ENCODE measurements at places on chromosomes 1 and 21.

DNA sequence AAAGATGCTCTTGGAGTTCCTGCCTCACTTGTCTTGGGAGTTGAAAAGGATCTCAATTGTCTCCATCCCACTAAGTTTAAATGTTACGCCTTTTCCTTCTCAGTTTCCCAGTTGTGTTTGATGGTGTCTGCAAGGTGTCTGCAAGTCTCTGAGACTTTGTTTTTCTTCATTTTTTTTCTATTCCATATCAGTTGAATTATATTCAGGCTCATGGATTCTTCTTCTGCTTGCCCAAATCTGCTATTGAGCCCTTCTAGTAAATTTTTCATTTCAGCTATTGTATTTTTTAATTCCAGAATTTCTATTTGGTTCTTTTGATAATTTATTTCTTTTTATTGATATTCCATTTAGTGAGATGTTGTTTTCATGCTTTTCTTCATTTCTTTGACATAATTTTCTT lies 47.4 kb upstream of the TSHB start:
- no peak for DNase-seq

- no peak for DNase-seq
Measured at GRCh38 chr21:27825035-27825434, 858.1 kb upstream of the ADAMTS5 start.

DNA sequence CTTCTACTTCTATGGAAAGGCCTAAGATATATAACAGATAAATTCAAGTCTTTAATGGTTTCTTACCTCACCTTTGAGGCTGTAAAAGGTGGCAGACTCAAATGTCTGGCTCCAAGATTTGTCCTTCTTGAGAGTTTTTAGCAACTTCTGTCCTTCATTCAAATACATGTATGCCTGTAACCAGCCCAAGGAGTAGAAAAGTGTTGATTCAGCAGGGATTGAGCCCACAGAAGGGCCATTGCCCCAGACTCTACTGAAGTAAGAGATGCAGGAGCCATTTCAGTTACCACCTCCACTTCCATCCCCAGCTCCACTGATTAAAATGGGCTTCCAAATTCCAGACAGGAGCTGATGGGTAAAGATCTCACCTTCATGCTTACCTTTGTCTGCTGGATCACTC lies 80.0 kb downstream of the ADCY10 start:
- DNase-seq, result no peak

DNA sequence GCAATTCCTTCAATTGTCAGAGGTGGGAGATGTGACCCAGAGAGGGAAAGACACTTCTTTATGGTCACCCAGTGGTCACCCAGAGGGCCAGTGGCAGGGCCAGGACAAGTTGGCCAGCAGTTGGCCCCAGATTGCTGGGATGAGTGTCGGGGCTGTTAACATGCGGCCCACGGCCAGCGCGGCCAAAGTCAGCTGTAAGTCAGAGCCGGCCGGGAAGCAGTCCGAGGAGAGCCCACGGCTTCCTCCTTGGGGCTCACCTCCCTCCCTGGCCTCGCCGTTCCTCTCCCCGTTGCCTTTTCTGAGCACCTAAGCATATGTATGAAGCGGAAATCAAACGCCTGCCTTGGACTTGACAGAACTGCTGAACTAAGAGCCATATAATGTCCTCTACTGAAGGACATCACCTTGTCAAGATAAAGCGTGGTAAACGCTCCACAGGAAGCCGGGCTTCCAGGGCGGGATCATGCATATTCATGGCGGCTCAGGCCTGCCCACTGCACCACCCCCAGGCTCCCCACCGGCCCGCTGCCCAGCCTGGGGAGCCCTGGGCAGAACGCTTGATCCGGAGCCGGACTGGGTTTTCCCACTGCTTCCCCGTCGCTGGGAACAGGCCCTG lies 245.4 kb upstream of the POU3F1 start:
- DNase-seq, result no peak

DNA sequence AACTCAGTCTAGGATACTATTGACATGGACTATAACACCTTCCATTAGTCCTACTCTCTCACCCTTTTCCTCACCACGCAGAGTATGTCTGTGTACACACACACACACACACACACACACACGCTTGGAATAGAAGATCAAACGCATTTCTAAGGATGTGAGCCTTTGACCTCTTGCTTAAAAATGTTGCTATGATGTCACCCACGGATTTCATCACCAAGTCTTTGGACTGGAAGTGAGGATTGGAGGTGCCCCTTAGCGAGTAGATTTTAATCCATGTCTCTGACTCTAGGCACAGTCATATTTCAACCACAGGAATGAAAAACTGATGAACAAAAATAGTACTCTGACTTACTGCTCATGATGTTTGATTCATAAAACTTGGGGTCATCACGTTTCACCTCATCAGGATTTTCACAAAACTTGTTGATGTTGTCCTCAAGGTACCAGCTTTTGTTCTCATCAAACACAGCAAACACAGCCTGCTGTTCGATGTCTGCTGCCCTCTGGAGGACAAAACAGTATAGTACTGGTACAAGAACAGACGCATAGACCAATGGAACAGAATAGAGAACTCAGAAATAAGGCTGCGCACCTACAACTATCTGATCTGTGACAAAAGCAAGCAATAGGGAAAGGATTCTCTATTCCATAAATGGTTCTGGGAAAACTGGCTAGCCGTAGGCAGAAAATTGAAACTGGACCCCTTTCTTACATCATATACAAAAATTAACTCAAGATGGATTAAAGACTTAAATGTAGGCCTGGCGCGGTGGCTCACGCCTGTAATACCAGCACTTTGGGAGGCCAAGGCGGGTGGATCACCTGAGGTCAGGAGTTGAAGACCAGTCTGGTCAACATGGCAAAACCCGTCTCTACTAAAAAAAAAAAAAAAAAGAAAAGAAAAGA lies 39.9 kb downstream of the F5 start:
- no peak for DNase-seq

DNA sequence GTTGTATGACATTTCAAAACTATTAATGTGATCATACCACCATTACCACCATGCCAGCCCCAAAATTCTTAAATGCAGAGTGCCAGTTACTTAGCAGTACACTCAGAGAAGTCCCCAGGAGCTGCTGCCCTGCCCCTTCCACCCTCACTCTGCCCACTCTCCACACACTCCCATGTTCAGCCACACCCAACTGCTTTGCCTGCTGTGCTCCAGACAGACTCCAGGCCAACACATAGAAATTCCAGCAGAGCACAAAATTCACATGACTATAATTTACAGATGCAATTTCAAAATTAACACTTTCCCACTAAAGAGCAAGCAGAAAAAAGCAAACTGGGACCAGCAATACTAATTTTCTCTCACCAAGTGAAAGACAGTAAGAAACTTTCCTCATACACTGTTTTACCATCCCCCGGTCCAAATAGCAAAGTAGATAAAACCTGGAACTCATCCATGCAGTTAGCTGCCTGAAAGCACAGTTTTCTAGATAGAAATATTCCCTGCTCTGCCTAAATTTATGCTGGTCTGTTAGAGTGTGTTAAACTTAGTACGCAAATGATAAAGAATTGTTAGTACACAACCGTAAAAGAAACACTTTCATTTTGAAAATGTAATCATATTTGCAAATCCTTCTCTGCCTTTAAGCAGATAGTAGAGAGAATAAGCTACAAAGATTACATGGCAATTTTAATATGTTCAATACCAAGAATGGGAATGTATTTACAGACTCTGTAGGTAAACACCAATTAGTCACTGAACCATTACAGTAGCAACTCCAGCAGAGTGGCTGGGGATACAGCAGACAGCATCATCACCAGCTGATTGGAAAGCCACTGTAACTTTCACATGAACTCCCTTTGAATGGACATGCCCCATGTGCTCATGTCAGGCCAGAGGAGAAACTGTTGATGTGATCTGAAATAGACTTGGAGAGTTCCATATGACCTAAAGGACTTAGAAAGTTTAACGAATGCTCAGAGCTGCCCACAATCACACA lies 176.5 kb downstream of the VAV3 start:
- DNase-seq, result no peak

GRCh38 chr1:24285231-24285630 lies 33.9 kb upstream of the GRHL3 start:
- no peak for DNase-seq

DNA sequence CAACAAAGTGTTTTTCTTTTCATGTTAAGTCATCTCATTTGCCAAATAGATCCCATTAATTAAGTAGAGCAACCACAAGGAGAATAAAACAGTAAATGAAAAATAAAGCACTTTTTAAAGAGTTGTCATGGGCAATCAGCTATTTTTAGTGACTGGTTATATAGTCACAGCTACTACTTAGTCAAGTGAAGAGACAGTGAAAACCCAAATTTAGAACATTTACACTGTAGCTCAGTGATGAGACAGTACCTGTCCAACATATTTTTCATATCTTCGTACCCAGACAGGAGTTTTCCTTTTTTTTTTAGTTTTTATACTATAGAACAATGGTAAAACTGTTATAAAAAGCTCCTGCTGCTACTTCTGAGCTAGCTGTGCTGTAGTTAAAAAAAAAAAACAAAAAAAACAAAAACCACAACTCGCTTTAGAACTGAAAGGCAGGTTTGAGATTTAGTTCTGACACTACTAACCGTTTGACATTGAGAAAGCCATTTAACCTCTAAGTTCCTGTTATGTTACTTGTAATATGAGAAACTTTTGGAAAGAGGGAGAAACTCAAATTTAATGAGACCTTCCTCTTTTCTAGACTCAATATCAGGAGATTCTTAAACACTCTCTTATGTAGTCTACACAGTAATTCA lies 777.5 kb downstream of the ADGRL2 start:
- no peak for DNase-seq

GRCh38 chr1:219416598-219417238 lies 196.2 kb downstream of the ZC3H11B start:
- DNase-seq, result peak; percentile 5

GRCh38 chr1:193763266-193763665 lies 576.9 kb upstream of the B3GALT2 start:
- no peak for DNase-seq

- no peak for DNase-seq
Measured at GRCh38 chr1:160451859-160452232, 51.5 kb downstream of the VANGL2 start.

DNA sequence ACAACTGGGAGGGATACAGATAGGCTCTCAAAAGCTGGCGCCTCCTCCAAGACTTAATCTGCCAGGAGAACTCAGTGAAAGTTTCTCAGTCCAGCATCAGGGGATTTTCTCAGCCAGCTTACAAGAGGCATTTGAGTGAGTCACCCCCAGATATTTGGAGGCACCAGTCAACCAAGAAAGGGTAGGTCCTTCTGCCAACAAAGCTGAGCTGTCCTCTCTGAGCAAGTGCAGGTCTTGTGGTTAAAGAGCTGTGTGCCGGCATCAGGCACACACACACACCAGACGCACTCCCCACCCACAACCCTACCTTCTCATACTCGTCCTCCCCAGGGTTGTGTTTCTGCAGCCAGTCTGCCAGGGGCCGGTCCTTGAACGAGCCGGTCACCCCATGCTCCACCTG lies 27.0 kb upstream of the PPP1R15B start:
- DNase-seq, result no peak

DNA sequence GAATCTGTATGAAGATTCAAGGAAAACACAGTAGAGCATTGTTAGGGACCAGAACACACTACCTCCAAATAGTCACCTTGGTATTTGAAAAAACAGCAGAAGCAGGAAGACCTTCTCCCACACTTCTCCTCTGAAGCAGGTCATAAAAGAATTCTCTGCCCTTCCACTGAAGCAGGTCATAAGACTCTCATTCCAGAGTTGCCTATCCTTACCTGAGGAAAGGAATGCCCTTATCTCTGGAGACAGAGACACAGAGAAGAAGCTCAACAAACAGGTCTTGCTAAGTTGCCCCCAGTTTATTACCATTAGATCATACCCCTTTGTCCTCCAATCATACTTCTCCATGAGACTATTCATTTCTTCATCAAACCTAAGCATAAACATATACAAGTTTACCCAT lies 225.8 kb upstream of the TNR start:
- DNase-seq, result no peak

- no peak for DNase-seq
Measured at GRCh38 chr1:115377411-115377810, 39.4 kb upstream of the NGF start.

DNA sequence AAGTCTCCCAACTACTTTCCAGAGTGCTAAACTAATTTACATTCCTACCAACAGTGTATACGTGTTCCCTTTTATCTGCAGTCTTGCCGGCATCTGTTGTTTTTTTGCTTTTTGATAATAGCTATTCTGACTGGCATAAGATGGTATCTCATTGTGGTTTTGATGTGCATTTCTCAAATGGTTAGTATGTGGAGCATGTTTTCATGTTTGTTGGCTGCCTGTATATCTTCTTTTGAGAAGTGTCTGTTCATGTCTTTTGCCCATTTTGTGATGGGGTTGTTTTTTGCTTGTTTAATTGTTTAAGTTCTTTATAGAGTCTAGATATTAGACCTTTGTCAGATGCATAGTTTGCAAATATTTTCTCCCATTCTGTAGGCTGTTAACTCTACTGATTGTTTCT lies 46.6 kb downstream of the MAST2 start:
- no peak for DNase-seq

GRCh38 chr1:204407295-204407971 lies 4.2 kb downstream of the PPP1R15B start:
- no peak for DNase-seq

- no peak for DNase-seq
Measured at GRCh38 chr21:34504595-34504994, 7.4 kb downstream of the KCNE1 start.

DNA sequence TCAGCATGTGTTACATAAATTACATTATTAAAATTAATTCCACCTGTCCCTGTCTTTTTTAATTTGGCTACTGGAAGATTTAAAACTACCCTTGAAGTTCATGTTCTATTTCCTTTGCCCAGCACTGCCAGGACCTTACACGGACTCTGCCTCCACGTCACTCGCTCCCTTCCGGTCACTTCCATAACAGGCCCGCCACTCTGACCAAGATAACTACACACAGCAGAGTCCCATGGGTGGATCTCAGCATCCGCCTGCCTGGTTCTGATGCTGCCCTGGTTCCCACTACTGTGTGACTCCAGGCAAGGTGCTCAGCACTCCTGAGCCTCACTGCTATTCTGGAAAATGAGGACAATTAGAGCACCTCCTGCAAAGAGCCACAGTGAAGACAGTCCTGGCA lies 153.3 kb upstream of the ERG start:
- DNase-seq, result no peak

GRCh38 chr1:21836010-21836409 lies 23.9 kb downstream of the LDLRAD2 start:
- DNase-seq, result no peak

DNA sequence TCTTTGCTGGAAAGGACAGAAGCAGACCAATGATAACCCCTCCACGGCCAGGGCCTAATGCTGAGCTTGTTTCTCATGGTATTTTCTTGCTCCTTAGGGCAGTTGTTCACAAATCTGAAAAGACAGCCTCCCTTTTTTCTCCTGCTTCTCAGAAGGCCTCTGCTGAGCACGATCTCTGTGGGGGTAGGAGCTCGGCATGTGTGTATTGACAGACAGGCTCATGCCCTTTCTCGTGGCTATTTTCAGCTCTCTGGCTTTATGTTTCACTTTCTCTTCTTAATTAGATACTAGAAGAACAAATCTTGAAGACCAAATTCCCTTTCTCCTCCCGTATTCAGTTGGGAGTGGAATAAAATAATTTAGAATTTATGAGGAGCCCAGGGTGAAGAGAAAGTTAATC lies 768 bp upstream of the RIIAD1 start:
- DNase-seq, result no peak
